Stomach (tissue), 19 donors: ENCODE measurements at places on chromosomes 12 and 14. TPM values are rescaled to one million over a fixed set of nuclear protein-coding genes. Genes with fewer than 3 reads are reported as not detected.

The CCDC88C gene
- total RNA-seq, result 42.3 TPM

The ABCC9 gene
- total RNA-seq, result 60.1 TPM

The RIMBP2 gene
- total RNA-seq, result 44.6 TPM

GRCh38 chr12:2374092-2374906 lies 321.5 kb downstream of the CACNA1C start:
- no peak overlapping the region for H3K27ac ChIP-seq
- H3K36me3 ChIP-seq, result no peaks in the 10 kb centered on the region
- no peaks in the 10 kb centered on the region for H3K27me3 ChIP-seq
- H3K4me1 ChIP-seq, result no peaks in the 10 kb centered on the region

The BATF gene
- 4.7 TPM for total RNA-seq

GRCh38 chr12:113003636-113004035 lies 25.3 kb downstream of the OAS2 start:
- no peak overlapping the region for H3K4me3 ChIP-seq
- no peaks in the 10 kb centered on the region for H3K4me1 ChIP-seq
- no peaks in the 10 kb centered on the region for H3K27me3 ChIP-seq
- H3K36me3 ChIP-seq, result peaks cover 91% of the 10 kb centered on the region
- no peak overlapping the region for H3K27ac ChIP-seq
- DNase-seq, result no peak

DNA sequence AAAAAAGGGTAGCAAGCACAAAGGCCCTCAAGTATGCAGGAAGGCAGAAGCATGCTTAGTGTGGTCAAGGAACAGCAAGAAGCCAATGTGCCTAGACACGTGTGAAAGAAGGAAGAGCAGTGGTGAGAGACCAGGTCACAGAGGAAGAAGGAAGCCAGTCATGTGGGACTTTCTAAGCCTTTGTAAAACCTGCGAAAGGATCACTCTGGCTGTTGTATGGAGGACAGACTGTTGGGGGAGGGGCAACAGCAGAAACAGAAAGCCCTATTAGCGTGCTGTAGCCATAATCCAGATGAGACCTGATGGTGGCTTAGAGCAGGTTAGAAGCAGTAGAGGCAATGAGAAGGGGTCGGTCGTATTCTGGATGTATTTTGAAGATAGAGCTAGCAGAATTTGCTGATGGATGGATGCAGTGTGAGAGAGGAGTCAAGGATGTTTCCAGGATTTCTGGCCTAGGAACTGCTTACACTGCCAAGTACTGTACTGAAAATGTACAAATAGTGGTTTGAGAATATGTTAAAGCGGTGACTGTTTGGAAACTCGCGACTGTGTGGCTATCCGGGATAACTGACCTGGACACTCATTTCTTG lies 5.7 kb upstream of the MLF2 start:
- no peaks in the 10 kb centered on the region for H3K27me3 ChIP-seq
- H3K36me3 ChIP-seq, result no peaks in the 10 kb centered on the region
- peaks cover 5% of the 10 kb centered on the region for H3K4me1 ChIP-seq
- H3K27ac ChIP-seq, result no peak overlapping the region
- no peak overlapping the region for H3K4me3 ChIP-seq

The NEUROD4 gene
- total RNA-seq, result not detected

- DNase-seq, result peak; percentile 76
- H3K36me3 ChIP-seq, result no peaks in the 10 kb centered on the region
- H3K27me3 ChIP-seq, result no peaks in the 10 kb centered on the region
These were observed 252.3 kb downstream of the EFCAB11 start for GRCh38 chr14:89702073-89702875.

DNA sequence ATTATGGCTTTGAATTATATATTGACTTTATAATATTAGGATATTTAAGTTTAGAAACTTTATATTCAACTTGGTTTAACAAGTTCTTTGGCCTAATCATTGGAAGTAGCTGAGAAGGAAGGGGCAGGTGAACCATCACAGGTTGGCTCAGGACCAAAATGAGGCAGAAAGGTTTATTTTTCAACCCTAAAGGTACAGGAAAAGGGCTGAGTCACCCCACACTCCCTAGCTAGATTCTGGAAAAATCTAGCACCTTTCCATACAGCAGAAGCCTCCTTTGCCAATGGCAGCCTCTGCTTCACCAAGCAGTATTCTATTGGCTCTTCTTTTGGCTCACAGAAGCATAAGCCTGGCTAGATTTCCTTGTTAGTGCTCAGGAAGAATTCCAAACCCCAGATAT lies 19.3 kb upstream of the MED6 start:
- no peaks in the 10 kb centered on the region for H3K36me3 ChIP-seq
- no peak overlapping the region for H3K4me3 ChIP-seq
- H3K27me3 ChIP-seq, result no peaks in the 10 kb centered on the region
- no peak for DNase-seq

DNA sequence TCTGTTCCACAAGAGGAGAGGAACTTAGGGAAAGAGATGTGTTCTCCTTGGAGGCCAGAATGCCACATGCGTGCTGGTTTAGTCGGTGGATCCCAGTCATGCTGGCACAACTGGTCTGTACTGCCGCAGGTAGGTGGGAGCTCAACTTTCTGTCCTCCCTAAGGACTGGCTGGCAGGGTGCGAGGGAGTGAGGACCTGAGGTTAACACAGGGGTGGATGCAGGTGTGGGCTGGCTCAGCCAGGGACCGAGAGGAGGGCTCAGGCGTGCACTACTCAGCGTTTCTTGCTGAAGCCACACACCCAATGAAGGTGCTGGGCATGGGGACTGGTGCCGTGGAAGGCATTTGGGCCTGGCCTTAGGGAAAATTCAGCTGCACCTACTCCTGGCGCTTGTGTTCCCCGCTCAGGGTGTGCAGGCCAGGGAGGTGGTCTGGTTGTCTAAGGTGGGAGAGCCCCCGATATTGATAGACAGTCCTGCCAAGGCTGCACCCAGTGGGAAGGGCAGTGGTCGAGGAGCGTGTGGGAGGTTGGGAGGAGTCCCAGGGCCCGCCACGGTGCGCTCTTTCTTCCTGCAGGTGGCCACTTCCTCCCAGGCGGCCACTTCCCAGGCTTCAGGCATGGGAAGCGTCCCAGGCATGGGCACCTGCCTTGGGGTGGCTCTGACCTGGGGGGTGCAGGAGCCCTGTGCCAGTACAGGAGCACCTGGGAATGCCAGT lies 138.4 kb downstream of the ADGRD1 start:
- H3K36me3 ChIP-seq, result no peaks in the 10 kb centered on the region
- no peaks in the 10 kb centered on the region for H3K4me1 ChIP-seq
- H3K4me3 ChIP-seq, result no peak overlapping the region

- no peak overlapping the region for H3K4me3 ChIP-seq
- DNase-seq, result no peak
- H3K27ac ChIP-seq, result peak overlapping the region; percentile 76
- peaks cover 20% of the 10 kb centered on the region for H3K4me1 ChIP-seq
These were observed 57.9 kb upstream of the SLC38A2 start for GRCh38 chr12:46430340-46430948.

DNA sequence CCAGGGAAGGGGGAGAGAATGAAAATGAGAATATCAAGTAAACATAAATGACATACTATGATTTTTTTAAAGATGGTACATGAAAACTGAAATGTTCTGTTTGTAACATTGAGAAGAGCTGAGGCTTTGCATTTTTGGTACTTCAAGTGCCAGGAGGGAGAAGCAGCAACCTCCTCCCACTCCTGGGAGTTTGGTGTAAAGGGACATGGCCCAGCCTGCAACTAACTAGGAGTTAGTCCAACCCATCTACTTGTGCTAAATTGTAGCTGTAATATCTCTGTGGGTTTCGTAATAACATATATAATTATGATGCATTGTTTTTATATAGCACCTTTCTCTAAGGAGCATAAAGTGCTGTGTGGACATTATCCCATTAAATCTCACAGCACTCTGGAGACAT lies 517.5 kb downstream of the NELL2 start:
- no peaks in the 10 kb centered on the region for H3K36me3 ChIP-seq
- no peak for DNase-seq
- H3K27me3 ChIP-seq, result no peaks in the 10 kb centered on the region
- H3K27ac ChIP-seq, result no peak overlapping the region
- H3K4me3 ChIP-seq, result no peak overlapping the region

- H3K27me3 ChIP-seq, result no peaks in the 10 kb centered on the region
- H3K4me3 ChIP-seq, result no peak overlapping the region
- no peaks in the 10 kb centered on the region for H3K36me3 ChIP-seq
- DNase-seq, result no peak
- H3K4me1 ChIP-seq, result no peaks in the 10 kb centered on the region
- H3K27ac ChIP-seq, result no peak overlapping the region
These were observed 469.1 kb downstream of the PRKD1 start for GRCh38 chr14:29458547-29458946.

DNA sequence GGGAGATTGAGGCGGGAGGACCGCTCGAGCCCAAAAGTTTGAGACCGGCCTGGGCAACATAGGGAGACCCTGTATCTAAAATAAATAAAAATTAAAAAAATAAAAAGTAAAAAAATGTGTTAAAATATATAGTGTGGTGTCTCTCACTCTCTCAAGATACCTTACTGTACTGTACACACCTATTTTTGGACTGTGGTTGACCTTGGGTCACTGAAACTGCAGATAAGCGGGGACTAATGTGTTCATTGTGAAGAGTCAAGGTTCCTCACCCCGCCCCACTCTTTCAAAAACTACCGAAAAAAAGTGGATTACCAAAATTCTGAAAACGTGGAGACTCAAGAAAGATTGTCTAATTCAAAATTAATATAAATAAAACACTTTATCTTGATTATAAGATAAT lies 1.0 kb upstream of the TAS2R13 start:
- no peak for DNase-seq
- no peak overlapping the region for H3K4me3 ChIP-seq
- H3K4me1 ChIP-seq, result no peaks in the 10 kb centered on the region
- H3K36me3 ChIP-seq, result no peaks in the 10 kb centered on the region
- no peaks in the 10 kb centered on the region for H3K27me3 ChIP-seq
- H3K27ac ChIP-seq, result no peak overlapping the region

GRCh38 chr12:109092497-109093021 lies 713 bp downstream of the ALKBH2 start:
- DNase-seq, result peak; percentile 48
- H3K4me1 ChIP-seq, result peaks cover 38% of the 10 kb centered on the region
- peak overlapping the region; percentile 46 for H3K27ac ChIP-seq
- peak overlapping the region; percentile 59 for H3K4me3 ChIP-seq

The MON2 gene
- total RNA-seq, result 90.1 TPM

GRCh38 chr12:104699489-104700190 lies 242.9 kb downstream of the CHST11 start:
- H3K4me1 ChIP-seq, result peaks cover 4% of the 10 kb centered on the region
- no peaks in the 10 kb centered on the region for H3K27me3 ChIP-seq
- no peak for DNase-seq
- H3K36me3 ChIP-seq, result no peaks in the 10 kb centered on the region
- H3K27ac ChIP-seq, result no peak overlapping the region
- no peak overlapping the region for H3K4me3 ChIP-seq

- H3K4me3 ChIP-seq, result no peak overlapping the region
- no peaks in the 10 kb centered on the region for H3K4me1 ChIP-seq
- H3K27me3 ChIP-seq, result no peaks in the 10 kb centered on the region
- no peak for DNase-seq
These were observed 172.2 kb downstream of the FLRT2 start for GRCh38 chr14:85702191-85702590.

The AQP2 gene
- total RNA-seq, result 0.92 TPM

The COA8 gene
- 14.9 TPM for total RNA-seq

DNA sequence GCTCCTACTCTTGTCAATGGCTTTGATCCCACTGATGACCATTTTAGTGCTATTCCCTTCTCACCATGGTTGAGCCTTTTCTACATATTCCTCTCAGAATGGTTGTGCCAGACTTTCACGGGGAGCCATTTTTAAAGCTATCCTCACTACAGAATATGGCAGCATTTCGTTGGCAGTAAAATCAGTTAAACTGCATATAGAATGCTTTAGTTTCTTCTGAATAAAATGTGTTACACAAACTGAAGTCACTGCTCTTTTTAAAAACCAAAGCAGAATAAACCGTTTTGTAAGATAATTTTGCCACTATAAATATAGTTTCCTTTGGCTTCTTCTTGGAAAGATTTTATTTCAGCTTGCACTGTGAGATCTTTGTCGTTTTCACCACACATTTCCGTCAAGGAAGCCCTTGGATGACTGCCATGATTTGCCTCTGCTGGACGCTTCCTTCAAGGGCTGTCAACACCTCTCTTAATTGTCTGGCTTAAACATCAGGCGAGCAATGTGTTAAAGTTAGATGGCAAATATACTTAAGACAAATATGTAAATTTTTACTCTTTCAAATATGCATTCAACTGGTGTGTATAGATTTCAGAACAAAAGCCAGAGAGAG lies 624.2 kb downstream of the DIO2 start:
- H3K4me1 ChIP-seq, result no peaks in the 10 kb centered on the region
- H3K27ac ChIP-seq, result no peak overlapping the region
- no peak overlapping the region for H3K4me3 ChIP-seq
- H3K27me3 ChIP-seq, result no peaks in the 10 kb centered on the region
- no peaks in the 10 kb centered on the region for H3K36me3 ChIP-seq

DNA sequence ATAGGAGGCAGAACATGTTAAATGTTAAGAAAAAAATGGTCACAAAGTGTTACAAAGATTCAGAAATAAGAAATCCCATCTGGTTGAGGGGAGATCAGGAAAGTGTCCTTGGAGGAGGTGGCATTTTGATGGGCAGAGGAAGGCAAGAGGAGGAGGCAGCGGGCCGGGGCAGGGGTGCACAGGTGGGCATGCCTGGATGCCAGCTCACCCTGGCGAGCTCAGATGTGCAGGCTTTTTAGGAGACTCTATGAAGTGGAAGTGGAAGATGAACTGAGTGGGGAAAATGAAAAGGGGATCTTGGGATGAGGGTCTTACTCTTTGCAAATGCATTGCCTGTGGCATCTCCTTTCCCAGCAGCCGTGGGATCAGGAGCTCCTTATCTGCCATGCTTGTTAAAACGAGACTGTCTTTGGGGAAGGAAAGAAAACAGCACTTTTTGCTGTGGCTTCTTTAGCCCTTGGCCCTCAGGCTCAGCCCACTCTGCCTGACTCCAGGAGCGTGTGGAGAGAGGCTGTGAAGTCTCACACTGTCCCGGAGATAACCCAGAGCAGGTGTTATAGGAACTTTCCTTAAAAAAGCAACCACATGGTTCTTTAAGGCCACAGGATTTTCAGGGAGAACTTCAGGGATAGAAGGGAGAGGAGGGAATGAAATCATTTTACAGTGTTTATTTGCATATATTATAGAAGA lies 62.6 kb downstream of the ELK3 start:
- H3K36me3 ChIP-seq, result peaks cover 12% of the 10 kb centered on the region
- peaks cover 27% of the 10 kb centered on the region for H3K4me1 ChIP-seq
- H3K27me3 ChIP-seq, result no peaks in the 10 kb centered on the region
- no peak for DNase-seq
- no peak overlapping the region for H3K4me3 ChIP-seq

The JAG2 gene
- total RNA-seq, result 18.7 TPM

DNA sequence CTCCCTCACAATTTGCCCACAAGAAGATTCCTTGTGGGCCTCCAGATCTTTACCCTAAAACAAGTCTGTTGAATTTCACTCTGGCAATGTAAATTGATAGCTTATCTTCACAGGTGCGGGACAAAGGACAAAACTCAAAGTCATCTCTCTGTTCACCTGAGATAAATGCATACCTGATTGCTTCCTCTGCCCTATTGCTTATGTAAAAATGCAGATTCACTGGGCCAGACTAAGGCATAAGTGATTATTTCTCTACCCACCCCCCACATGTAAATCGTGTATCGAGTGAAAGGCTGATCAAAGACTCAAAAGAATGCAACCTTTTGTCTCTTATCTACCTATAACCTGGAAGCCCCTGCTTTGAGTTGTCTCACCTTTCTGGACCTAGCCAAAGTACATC lies 316.8 kb downstream of the SSPN start:
- no peaks in the 10 kb centered on the region for H3K4me1 ChIP-seq
- no peak overlapping the region for H3K27ac ChIP-seq
- H3K27me3 ChIP-seq, result no peaks in the 10 kb centered on the region
- H3K4me3 ChIP-seq, result no peak overlapping the region
- no peak for DNase-seq
- no peaks in the 10 kb centered on the region for H3K36me3 ChIP-seq

The VSIG10 gene
- total RNA-seq, result 300 TPM

- peak; percentile 30 for DNase-seq
- H3K4me1 ChIP-seq, result peaks cover 15% of the 10 kb centered on the region
- no peak overlapping the region for H3K4me3 ChIP-seq
- no peaks in the 10 kb centered on the region for H3K27me3 ChIP-seq
These were observed 28.0 kb upstream of the DAAM1 start for GRCh38 chr14:59160506-59160905.

The IL26 gene
- not detected for total RNA-seq
